ENCODE measurements at places on chromosomes 6 and 20. TPM values are rescaled to one million over a fixed set of nuclear protein-coding genes. Genes with fewer than 3 reads are reported as not detected.

The PRL gene
- total RNA-seq: not detected

The RIPOR2 gene
- total RNA-seq: 22.8 TPM

The PPP1R3G gene
- 11.4 TPM for total RNA-seq

The FOXS1 gene
- total RNA-seq: not detected

The PERP gene
- 96.2 TPM for total RNA-seq
